ENCODE measurements at places on chromosomes 12 and 14.
A peak's percentile ranks its signal among the peaks of the same experiment; 100 is the strongest.

DNA sequence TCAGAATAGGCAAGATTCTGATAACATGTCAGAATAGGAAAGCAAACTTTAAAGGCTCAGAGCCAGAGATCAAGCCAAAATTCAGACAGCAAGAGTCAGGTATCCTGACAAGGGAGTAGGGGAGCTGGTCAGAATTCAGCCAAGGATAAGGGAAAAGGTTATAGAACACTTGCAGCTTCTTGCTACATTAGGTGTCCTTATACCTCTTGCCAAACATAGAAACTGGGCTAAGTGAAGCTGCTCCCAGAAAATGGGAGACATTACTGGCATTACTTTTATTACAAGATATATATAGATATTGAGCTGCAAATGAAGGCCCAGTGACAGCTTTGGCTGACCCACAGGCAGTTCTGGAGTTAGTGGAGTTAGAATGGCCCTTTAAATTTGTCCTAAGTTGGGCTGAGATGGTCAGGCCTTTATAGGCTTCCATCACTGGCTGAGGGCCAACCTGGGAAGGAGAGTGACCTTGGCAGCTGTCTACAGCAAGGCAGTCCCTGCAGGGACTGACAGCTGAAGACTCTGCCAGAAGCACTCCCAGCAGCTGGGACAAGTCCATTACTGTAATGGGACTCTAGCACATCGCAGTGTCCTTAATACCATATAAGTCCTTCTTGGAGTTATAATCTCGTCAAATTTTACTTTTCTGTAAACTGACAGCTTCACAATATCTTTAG is 83.0 kb downstream of the LRRC9 start:
- DNase-seq, result no peak

DNA sequence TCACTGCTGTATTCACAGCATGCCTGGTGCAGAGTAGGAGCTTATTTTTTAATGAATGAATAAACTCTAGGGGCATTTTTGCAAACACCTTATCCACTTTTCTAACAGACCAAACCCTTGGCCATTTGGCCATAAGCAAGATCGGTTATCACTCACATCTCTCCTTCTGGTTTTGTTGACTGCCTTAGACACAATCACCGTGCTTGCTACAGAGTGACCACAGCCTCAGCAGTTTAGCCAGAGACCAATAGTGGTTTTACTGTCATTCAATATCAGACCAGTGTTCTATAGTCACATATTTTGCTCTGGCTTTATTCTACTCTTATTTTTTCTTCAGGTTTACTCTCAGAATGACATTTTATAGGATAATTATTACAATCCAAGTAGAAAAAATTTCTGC is 2.2 kb downstream of the KLRB1 start:
- DNase-seq, result no peak

DNA sequence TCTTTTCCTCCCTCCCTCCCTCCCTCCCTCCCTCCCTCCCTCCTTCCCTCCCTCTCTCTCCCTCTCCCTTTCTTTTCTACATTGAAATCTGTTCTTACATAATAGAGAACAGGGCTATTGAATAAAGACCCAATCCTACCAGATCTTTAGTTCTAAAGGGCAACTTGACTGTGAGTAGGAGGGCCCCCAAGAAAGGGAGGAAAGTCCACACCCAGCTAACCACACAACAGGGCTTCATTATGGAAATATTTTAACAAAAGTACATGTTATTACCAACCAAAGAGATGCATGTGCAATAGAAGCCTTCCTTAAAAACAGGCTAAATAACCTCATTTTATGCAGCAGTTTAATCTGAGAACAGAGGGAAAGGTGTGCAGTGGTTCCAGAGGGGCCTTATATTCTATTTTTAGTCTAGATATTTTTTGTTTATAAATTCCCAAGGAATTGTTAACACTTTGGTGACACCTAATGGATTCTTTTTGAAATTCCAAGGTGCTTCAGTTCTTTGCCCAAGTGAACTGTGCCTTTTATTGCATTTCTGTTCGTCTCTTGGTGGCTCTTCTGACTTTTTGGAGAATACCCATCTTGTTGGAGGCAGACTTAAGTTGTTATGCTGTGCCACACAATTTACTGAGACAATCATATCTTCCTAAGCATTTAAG is 63.0 kb downstream of the GNS start:
- peak; percentile 51 for DNase-seq

GRCh38 chr14:104134061-104134965 is 4.1 kb upstream of the KIF26A start:
- DNase-seq, result no peak

GRCh38 chr12:44507461-44507860 is 368.7 kb downstream of the NELL2 start:
- peak; percentile 26 for DNase-seq

- DNase-seq, result peak; percentile 26
These were observed 1010.5 kb upstream of the NOVA1 start for GRCh38 chr14:27608377-27608776.

- peak; percentile 97 for DNase-seq
These were observed 777 bp downstream of the ARF3 start for GRCh38 chr12:48956279-48957140.

- DNase-seq, result no peak
These were observed 11.0 kb downstream of the PXMP2 start for GRCh38 chr12:132698341-132698740.

- DNase-seq, result no peak
These were observed 113.2 kb downstream of the CAND1 start for GRCh38 chr12:67382241-67382871.

- DNase-seq, result no peak
These were observed 162.4 kb downstream of the CAND1 start for GRCh38 chr12:67431411-67432020.

GRCh38 chr12:26134540-26134939 is 9.7 kb upstream of the BHLHE41 start:
- no peak for DNase-seq

GRCh38 chr14:20623798-20624197 is 17.7 kb downstream of the OR6S1 start:
- no peak for DNase-seq
